IPS DF 6.9 (cell line): ENCODE measurements at places on chromosomes 7 and 10.

- H3K27ac ChIP-seq, result no peak overlapping the region
- H3K4me1 ChIP-seq, result no peaks in the 10 kb centered on the region
- H3K36me3 ChIP-seq, result no peaks in the 10 kb centered on the region
- no peak overlapping the region for H3K4me3 ChIP-seq
- no peak for DNase-seq
Measured at GRCh38 chr7:137172105-137172590, 171.4 kb downstream of the PTN start.

- H3K4me3 ChIP-seq, result peak overlapping the region; percentile 58; the same call in 1 of the 2 replicates
- 0 out of 2 replicates have a peak, but pooled peaks cover 2% of the 10 kb centered on the region for H3K27me3 ChIP-seq
- no peak overlapping the region for H3K27ac ChIP-seq
Measured at GRCh38 chr10:71217266-71218045, 5.1 kb downstream of the UNC5B start.

GRCh38 chr10:87038786-87039185 is 18.7 kb downstream of the FAM25A start:
- no peak for DNase-seq
- no peak overlapping the region for H3K4me3 ChIP-seq
- H3K27ac ChIP-seq, result no peak overlapping the region
- no peaks in the 10 kb centered on the region for H3K36me3 ChIP-seq

DNA sequence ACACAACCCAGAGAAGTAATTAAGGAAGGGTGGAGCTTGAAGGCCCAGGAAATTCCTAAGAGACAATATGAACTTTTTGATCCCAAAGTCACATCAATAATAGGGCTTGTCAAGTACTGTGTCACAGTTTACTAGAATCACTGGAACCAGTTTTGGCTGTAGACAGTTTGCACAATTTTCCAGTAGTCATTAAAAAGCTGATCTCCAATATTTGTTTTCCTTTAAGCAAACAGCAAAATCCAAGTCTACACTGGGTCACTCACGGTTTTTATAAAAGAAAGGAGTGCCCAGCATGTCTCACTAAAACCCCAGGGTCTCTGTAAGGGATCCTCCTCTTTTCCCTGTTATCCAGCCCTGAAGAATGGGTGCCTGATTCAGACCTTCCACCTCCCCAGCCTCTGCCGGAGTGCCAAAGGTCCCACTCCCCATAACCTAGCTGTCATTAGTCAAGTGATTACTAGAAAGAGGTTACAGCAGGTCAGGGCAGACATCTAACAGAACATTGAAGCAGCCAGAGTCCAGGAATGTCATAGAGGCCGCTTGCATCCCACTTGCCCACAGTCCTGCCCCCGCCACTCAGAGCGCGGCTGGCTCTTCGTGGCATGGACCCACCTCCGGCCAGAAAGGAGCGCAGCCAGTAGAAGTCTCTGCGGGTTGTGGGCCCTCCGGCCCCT is 552 bp downstream of the SLC25A16 start:
- H3K27me3 ChIP-seq, result no peaks in the 10 kb centered on the region
- H3K4me3 ChIP-seq, result peak overlapping the region; percentile 92
- H3K4me1 ChIP-seq, result no peaks in the 10 kb centered on the region
- H3K27ac ChIP-seq, result no peak overlapping the region
- no peaks in the 10 kb centered on the region for H3K36me3 ChIP-seq

GRCh38 chr10:78176320-78177317 is 143.0 kb downstream of the RPS24 start:
- H3K4me3 ChIP-seq, result no peak overlapping the region
- H3K36me3 ChIP-seq, result no peaks in the 10 kb centered on the region
- no peaks in the 10 kb centered on the region; the same call in 1 of the 2 replicates for H3K27me3 ChIP-seq
- H3K4me1 ChIP-seq, result peaks cover 6% of the 10 kb centered on the region

DNA sequence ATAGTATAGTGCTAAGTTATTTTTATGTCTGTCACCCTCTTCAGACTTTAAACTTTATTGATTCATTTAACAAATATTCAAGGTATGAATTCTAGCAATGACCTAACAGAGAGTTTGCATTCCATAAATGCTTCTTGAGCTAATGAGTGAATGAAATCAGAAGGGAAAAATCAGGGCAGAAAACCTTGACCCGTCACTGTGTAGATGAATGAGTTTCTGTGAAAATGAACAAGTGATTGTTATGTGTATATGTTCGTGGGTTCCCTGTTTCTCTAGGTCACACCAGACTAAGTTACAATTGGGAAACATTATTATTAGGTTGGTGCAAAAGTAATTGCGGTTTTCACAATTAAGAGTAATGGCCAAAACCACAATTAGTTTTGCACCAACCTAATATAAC is 30.1 kb downstream of the APBB1IP start:
- no peak for DNase-seq
- no peaks in the 10 kb centered on the region for H3K36me3 ChIP-seq
- no peaks in the 10 kb centered on the region for H3K27me3 ChIP-seq
- no peak overlapping the region for H3K4me3 ChIP-seq

GRCh38 chr10:96747734-96748550 is 27.6 kb upstream of the PIK3AP1 start:
- no peak for DNase-seq
- H3K4me3 ChIP-seq, result no peak overlapping the region
- H3K4me1 ChIP-seq, result no peaks in the 10 kb centered on the region
- no peak overlapping the region for H3K27ac ChIP-seq
- H3K36me3 ChIP-seq, result no peaks in the 10 kb centered on the region

DNA sequence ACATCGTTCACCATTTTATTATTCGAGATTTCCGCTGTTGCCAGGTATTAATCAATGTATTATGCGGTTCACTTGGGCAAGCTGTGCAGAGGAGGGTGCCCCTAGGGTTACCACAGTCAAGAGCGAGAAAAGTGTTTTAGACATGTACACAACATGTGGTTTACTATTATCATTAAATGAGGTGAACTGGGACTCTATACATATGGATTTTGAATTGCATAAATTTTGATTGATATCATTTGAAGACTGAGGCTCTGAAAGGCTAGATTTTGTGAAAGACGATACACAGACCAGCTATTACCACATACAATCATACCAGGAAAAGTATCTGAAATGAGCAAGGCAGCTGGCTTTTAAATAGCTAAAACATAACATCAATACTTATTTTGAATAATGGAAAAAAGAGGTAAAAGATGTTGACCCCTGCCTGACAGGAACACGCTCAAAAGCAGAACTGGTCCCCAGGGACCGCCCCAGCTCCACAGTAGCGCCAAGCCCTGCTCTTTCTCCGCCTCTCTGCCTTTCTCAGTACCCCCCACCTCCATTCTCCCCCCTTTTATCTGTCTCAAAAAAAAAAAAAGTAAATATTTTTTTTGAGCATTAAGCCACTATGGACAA is 413.4 kb upstream of the MKI67 start:
- peaks cover 4% of the 10 kb centered on the region for H3K4me1 ChIP-seq
- H3K27me3 ChIP-seq, result no peaks in the 10 kb centered on the region; the same call in 1 of the 2 replicates
- no peak overlapping the region for H3K27ac ChIP-seq
- H3K36me3 ChIP-seq, result no peaks in the 10 kb centered on the region
- DNase-seq, result no peak
- H3K4me3 ChIP-seq, result no peak overlapping the region

DNA sequence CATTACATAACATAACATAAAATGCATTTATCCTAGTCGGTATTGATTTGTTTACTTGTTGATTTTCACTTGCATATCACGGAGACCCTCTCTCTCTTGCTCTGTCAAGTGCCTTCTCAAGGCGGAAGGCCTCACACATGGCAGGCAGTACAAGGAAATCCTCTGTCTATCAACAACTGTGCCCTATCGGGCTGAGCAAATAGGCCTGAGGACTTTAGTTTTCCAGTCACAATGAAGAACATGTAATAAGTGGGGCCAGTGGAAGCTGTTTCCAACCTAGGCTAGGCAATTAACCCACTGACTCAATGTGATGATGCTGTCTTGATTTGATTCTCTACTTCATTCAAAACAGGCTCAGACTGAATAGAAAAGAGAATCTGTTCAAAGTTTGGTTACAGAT is 44.9 kb upstream of the KMT2C start:
- no peak overlapping the region for H3K4me3 ChIP-seq
- no peaks in the 10 kb centered on the region for H3K4me1 ChIP-seq
- H3K27me3 ChIP-seq, result no peaks in the 10 kb centered on the region
- H3K27ac ChIP-seq, result no peak overlapping the region

DNA sequence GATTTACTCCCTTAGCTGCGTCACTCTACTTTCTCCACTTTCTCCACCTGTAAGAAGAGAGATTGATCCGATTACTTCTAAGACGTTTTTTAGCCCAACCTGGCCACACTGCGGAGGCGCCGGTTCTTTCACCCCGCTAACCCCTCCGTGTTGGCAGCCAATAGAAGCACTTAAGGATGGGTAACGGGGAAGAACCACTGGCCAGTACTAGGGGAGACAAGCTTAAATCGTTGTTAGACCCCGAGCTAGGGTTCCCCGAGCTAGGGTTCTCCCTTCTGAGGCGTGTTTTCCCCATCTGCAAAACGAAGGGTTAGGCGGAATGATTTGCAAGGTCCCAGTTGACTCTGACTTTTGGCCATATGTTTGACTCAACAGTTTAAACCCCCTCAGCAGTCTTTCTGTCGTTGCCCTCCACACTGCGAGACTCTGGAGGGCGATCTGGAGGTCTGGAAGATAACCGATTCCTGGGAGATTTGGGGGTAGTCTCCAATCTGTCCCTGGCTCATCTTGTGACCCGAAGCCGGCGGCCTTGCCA is 644 bp downstream of the UMAD1 start:
- no peaks in the 10 kb centered on the region; the same call in 1 of the 2 replicates for H3K36me3 ChIP-seq
- H3K4me3 ChIP-seq, result peak overlapping the region; percentile 71
- H3K27me3 ChIP-seq, result no peaks in the 10 kb centered on the region

DNA sequence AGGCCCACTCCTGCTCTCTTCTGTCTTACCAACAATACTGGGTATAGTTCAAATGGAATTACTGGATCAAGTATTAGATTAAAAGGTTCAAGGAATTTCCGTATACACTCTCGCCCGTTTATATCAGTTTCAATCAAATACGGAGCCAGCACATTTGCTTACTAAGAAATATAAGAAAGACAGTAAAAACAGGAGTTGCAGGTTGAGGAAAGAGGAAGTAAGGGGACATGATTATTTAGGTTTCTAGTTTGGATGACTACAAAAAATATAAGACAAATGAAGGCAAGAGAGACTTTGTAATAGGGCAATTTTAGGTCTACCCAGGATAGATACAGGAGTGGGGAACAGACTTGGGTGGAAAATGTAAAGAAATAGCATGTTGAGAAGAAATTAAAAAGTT is 109.9 kb upstream of the ABI1 start:
- no peak overlapping the region for H3K27ac ChIP-seq
- H3K36me3 ChIP-seq, result no peaks in the 10 kb centered on the region
- DNase-seq, result no peak
- no peaks in the 10 kb centered on the region for H3K4me1 ChIP-seq
- H3K4me3 ChIP-seq, result no peak overlapping the region

DNA sequence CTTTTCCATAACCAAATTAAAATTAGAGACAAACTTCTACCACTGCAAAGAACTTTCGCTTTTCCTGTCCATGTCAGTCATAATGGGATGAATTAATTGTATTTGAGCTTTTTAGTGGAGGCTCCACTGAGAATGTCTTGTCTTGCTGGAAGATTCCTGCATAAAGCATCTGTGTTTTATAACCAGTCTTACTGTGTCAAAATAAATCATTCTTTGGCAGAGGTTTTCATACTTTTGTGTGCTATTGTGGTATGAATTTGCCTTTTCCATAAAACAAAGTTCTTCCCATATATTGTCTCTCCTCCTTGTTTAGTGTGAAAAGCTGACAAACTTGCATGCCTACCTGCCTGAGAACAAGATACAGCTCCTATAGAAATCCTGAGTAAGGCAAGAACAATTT is 124.8 kb upstream of the CCDC6 start:
- no peak overlapping the region for H3K27ac ChIP-seq
- no peaks in the 10 kb centered on the region for H3K4me1 ChIP-seq
- no peaks in the 10 kb centered on the region for H3K36me3 ChIP-seq
- no peak for DNase-seq
- H3K4me3 ChIP-seq, result no peak overlapping the region

GRCh38 chr10:81915504-81915897 is 40.5 kb downstream of the NRG3 start:
- H3K27ac ChIP-seq, result no peak overlapping the region
- no peak overlapping the region for H3K4me3 ChIP-seq
- no peaks in the 10 kb centered on the region for H3K4me1 ChIP-seq
- no peaks in the 10 kb centered on the region for H3K36me3 ChIP-seq
- no peak for DNase-seq

DNA sequence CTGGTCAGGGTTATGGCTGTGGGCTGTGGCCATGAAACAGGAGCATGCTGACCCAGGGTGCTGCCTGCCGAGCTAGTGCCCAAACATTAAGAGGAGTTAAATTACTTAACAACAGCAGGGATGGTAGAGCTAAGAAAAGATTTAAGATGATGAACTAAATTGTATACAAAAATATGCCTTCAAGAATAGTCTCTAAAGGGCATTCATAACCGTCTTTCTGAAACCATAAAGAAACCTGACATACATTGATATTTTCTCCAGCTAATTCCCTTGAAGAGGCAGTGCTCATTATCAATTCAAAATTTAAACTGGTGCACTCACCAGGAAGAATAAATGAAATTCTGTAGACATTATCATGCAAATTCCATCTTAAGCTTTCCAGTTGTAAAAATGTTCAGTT is 265.8 kb upstream of the TAC1 start:
- no peak overlapping the region for H3K4me3 ChIP-seq
- H3K36me3 ChIP-seq, result no peaks in the 10 kb centered on the region
- DNase-seq, result no peak
- H3K4me1 ChIP-seq, result peaks cover 1% of the 10 kb centered on the region; the same call in 1 of the 2 replicates
- no peaks in the 10 kb centered on the region for H3K27me3 ChIP-seq

GRCh38 chr10:109454691-109455090 is 468.6 kb downstream of the XPNPEP1 start:
- H3K27me3 ChIP-seq, result peaks cover 6% of the 10 kb centered on the region
- no peak overlapping the region for H3K4me3 ChIP-seq
- no peak for DNase-seq
- no peaks in the 10 kb centered on the region for H3K36me3 ChIP-seq
- H3K27ac ChIP-seq, result no peak overlapping the region

GRCh38 chr7:91869661-91870060 is 10.8 kb downstream of the MTERF1 start:
- no peak for DNase-seq
- H3K4me1 ChIP-seq, result no peaks in the 10 kb centered on the region
- H3K4me3 ChIP-seq, result no peak overlapping the region
- H3K36me3 ChIP-seq, result peaks cover 2% of the 10 kb centered on the region; the same call in 1 of the 2 replicates

DNA sequence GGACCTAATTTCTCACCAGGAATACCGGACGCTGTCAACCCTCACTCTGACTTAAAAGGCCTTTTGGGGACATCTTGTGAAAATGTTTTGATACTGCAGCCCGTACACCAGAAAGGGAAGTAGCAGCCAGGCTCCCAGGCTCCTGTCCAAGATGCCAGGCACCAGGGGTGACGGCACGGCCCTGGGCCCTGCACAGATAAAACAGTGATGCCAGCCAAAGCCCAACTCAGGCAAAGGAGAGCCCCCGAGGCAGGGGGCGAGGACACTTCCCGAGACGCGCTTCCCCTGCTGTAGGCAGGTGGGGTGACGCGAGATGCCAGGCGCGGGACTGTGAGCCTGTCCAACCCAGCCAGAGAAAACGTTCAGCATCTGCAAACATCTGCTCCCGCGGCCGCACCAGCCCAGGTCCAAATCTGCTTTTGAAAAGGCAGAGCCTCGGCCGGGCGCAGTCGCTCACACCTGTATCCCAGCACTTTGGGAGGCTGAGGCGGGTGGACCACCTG is 15.7 kb downstream of the ZFAND2A start:
- DNase-seq, result no peak
- no peaks in the 10 kb centered on the region; the same call in 1 of the 2 replicates for H3K27me3 ChIP-seq
- H3K36me3 ChIP-seq, result peaks cover 2% of the 10 kb centered on the region; the same call in 1 of the 2 replicates
